ENCODE measurements at places on chromosomes 2 and 18.

DNA sequence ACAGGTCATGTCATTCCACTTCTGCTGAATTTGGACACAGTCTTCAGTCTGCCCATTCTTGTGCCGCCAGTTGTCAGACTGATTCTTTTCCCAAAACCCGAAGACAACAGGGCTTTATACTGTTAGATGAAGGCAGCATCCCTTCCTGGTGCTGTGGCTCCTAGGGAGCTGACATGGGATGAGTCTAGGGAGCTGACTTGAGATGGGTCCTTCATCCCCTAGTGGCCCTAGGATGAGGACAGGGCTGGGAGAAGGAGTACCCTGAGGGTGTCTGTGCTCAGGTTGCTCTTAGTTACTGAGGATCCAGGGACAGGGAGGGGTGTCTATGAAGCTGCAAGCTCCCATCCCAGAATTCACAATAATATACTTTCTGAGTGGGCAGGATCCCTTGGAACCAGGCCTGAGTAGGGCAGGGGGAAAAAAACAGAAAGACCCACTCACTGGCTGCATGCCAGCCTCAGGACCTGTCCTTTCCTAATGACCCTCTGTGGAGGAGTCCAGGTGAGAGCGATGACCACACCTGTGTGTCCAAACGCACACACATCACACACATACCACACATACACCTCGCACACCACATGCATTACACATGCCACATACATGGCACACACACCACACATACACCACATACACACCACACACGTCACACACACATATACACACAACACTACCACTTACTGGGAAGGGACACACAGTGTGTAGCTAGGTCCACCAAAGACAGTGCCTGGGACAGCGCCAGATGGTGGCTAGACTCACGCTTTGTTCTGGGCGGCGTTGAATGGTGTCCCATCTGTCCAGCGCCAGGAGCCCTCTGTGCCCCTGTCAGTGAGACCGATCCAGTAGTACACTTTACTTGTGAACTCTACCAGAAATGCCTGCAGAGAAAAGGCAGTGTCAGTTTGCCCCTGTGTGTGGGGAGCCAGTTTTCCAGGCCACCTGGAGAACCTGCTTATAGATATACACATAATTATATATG is 11.1 kb downstream of the CLEC4F start:
- DNase-seq = no peak

- no peak for DNase-seq
Measured at GRCh38 chr2:126907671-126908070, 9.0 kb downstream of the TEX51 start.

DNA sequence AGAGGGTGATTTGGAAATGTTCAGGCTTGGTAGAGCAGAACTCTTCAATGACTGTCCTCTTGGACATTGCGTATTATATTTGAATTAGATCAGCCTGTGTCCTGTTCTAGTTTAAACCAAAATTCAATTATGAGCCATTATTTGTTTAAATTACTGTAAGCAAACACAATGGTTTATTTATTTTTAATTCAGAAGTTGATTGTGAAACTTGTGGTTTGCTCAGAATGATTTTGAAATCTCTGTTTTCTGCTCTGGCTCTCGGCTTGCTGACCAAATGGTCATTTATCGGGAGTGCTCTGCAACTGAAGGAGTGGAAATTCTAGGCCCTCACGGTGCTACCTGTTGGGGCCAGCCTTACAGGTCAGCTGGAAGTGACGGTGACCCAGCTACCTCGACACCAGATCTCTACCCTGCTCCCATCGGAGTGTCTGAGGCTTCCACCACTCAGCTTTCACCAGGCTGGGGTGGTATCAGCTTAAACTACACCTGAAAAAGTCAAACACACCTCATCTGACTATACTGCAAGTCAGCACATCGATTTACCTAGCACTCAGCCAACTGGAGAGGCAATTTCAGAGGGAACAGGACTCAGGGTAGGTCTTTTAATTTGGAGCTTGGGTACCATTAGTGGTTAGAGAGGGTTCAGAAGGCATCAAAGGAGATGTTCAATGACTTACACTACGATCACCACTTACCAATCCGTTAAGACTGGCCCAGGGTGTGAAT is 36.8 kb upstream of the GPD2 start:
- no peak for DNase-seq

DNA sequence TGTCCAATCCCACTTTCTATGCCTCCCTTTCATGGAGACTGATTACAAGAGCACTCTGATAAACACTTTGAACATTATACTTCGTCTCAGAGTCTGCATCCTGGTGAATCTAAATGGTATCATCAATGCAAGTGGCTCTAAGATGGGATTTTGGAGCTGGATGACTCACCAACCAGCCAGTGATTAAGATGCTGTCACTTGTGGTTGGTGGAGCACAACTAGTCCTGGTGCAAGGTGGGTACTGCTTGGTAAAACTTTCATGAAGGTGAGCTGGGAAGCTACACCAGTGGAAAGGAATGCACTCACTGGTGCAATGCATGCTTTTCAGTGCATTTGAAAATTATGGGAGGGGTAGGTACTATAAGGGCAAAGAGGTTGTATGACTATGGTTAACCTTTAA is 137.7 kb upstream of the TRIB2 start:
- DNase-seq = no peak

DNA sequence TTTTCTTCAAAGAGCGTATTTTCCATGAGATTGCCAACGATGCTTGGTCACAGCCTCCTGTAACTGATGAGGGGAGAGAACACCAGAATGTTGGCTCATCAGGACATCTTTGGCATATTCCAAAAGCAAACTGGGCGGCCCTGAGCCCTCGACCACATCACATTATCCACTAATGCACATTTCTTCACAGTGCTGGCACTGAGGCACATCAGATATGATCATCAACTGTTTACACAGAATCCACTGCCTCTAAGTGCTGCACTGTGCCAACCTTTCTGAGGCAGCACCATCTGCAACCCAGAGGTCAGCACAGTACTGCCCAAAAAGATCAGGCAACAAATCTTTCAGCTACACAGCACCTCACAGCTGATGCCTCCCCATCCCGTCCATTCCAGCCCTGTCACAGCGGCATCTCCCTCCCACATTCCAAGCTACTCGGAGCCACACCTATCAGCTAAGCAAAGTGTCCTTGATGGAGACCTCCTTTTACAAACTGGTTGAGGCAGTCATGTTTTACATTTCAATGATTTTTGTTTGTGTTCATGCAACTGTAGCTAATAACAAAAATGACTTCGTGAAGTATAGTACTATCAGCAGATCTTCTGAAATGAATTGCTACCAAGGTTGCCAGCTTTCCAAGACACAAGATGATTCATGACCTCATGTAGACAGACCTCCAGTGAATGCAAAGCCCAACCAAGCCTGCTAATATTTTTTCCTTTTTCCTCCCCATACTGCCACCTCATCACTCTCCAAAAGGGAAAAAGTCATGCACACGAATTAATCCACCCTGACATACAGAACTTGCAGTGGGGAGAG is 32.3 kb downstream of the MYO5B start:
- no peak for DNase-seq

GRCh38 chr2:26562811-26563645 is 78.1 kb downstream of the CIB4 start:
- DNase-seq = no peak

DNA sequence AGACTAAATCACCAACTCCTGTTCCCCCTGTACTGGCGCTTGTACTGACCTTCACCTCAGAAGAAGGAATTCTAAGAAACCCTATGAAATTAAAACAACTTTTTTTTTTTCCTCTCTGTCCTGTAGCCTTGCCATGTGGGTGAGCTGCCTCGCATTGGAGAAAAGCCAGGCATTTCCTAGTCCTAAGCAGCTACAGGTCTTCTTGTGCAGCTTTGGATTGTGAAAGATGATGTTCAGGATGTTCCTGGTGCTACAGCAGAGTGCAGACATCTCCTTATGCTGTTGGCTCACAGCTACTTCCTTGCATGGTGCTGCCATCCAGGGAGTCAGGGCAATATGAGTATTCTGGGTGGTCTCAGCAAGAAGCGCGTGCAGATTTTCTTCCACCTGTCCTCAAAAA is 11.9 kb downstream of the PIK3C3 start:
- no peak for DNase-seq

DNA sequence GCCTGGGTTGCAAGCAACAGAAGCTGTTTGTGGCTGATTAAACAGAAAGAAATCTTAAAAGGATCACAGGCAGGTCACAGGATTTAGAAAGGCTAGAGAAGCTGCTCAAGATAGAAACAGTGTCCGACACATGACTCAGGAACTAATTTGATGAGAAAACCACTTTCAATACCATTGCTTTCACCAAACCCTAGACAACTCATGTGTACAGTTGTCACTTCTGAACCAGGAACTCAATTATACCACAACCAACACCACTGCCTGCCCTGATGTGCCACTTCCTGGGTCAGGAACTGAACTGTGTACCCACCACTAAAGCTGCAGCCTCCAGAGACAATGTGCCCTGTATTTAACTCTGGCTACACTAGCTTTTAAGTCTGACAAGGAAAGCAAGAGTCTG is 56.0 kb downstream of the TMEM247 start:
- DNase-seq = no peak

GRCh38 chr2:241798631-241799521 is 10.1 kb upstream of the NEU4 start:
- DNase-seq = no peak

DNA sequence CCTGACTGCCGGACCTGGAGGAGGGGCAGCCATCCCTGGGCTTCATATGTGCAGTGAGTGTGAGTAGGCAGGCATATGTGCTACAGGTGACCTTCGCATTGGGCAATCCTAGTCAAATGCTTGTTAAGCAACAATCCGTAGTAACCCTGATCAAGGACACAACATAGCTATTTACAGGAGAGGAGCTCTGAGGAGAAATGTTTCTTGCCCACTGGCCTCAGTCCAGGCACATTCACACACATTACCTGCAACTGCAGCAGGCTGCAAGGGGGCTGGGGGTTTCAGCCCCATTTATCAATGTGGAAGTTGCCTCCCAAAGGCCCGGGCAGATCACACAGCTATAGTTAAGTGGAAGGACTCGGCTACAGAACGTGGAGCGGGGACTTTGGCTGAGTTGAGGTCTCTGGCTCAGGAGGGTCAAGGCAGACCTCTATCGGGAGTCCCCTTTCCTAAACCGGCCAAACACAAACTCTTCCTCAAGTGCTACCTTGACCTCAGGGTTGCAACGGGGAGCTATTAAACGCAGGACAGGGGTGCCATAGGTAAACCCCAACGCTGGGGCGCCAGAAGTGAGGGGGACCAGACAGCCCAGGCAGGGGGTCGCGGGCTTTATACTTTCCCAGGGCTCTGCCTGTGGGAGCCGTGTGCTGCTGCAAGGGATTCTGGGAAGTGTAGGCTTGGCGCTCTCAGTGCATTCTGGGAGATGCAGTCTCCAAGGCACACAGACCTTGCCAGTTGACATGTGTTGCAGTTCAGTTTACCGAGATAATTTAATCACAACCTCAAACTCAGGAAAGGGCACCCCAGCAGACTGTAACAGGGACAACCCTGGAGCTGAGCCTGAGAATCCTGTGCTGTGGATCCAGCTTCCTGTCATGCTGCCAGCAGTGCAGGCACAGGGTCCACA is 9.4 kb downstream of the KHK start:
- DNase-seq = no peak

DNA sequence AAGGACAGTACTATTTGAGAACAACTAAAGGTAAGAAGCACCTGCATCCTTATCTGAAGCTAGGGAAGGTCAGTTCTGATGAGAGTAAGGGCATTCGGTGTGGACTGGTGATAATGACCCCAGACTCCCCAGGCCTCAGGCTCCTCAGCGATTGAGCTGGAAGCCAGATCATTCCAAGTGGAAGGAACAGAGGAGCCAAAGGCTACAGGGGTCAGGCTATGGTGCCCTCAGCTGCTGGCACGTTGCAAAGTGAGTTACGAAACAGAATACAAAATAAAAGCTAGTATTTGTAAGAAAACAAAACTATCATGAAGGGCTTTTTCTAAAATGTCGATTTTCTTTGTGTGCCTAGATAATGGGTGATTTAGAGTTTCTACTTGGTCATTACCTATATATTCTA is 168.5 kb upstream of the LRRTM1 start:
- no peak for DNase-seq

DNA sequence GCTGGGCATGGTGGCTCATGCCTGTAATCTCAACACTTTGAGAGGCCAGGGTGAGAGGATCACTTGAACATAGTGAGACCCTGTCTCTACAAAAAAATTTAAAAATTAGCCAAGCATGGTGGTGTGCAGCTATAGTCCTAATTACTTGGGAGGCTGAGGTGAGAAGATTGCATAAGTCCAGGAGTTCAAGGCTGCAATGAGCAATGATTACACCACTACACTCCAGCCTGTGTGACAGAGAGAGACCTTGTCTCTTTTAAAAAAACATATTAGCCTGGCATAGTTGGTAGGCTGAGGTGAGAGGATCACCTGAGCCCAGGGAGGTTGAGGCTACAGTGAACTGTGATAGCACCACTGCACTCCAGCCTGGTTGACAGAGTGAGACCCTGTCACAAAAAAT is 13.7 kb downstream of the TRAPPC8 start:
- DNase-seq = no peak

DNA sequence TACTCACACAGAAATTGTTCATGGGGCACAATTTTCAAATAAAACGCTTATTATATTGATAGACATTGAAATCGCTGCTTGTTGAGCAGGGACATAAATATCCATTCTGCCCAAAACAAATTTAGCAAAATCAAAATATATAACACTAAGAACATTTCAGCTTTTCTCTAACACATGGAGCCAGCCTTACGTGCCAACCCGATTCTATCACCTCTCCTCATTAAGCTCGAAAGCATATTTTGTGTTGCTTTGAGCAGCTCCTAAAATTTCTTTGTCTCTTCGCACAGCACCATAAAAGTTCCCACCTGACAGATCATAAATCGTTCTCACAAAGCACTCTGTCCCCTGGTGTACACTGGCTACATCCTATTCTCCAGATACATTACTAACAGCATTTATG is 1034.4 kb upstream of the KLHL29 start:
- no peak for DNase-seq

GRCh38 chr2:70902067-70902442 is 33.6 kb upstream of the ATP6V1B1 start:
- no peak for DNase-seq

- DNase-seq = no peak
Measured at GRCh38 chr2:44947028-44947375, 5.5 kb downstream of the SIX3 start.

DNA sequence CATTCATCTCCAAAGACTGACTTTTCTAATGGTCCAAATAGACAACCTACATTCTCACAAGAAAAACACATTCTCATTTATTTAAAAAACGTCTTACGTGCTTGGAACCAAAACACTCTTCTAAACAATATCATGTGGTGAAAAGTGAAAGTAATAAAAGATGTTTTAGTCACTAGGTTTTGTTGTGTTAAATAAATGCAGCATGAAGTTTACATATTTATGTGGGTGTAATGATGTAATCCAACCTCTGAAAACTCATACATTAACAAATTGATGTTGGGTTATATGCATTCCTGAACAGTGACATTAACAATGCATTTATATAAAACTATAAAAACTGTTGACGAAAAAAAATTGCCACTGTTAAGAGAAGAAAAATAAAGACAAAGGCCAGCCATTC is 55.1 kb upstream of the ACVR2A start:
- no peak for DNase-seq

- DNase-seq = no peak
Measured at GRCh38 chr2:31217465-31218200, at the start of gene CAPN14. Gene CAPN14, minus strand, starts transcription at chr2:31217515. Its CDS starts 12,068 bp downstream, at chr2:31205447.

All from thoracic aorta (tissue), 2 donors.